Hematopoietic multipotent progenitor cell treated with erythropoietin and hydrocortisone succinate and interleukin-3 and kit ligand, for 4 days (in vitro differentiated cells): ENCODE measurements at places on chromosomes 7 and 10.

GRCh38 chr10:14491811-14492210 is 161.1 kb upstream of the FRMD4A start:
- no peak for DNase-seq

GRCh38 chr7:157870644-157871290 is 534.0 kb downstream of the DNAJB6 start:
- no peak for DNase-seq

- DNase-seq = no peak
These were observed 621.3 kb upstream of the DPP6 start for GRCh38 chr7:153430931-153431330.

DNA sequence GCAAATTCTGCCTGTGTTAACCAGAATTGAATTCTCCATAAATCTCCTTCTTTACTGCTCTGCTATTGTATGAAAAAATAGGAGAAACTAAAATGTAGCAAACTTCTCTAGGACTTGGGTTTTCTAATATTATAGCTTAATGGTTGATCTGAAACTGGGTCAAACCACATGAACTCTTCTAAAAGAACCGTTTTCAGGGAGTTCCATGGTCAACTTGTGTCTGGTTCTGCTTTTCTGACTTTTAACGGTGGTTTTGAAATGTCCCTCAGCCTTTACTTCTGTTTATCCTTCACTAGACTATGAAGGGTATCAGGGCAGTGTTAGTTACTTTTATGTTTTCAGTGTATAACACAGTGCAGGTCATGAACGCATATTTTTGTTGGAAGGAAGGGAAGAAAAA is 242.2 kb downstream of the TSPAN12 start:
- no peak for DNase-seq

GRCh38 chr10:119807960-119808697 is 64.5 kb downstream of the MCMBP start:
- DNase-seq = peak; percentile 74

DNA sequence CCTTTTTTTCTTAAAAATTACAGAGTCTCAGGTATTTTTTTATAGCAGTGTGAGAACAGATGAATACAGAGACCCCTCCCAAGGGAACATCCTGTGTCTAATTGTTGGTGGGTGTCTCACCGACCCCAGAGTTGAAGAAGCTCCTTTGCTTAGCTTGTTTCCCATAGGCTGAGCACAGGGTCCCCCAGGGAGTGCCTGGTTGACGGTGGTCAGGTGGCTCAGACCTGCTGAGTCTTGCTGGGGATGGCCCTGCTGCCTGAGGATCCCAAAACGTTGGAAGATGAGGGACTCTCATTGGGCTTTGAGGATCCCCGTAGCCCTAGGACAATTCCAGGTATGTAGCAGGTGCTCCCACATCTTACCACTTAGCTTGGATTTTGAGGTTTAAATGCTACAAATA is 19.5 kb downstream of the SCART1 start:
- DNase-seq = no peak

DNA sequence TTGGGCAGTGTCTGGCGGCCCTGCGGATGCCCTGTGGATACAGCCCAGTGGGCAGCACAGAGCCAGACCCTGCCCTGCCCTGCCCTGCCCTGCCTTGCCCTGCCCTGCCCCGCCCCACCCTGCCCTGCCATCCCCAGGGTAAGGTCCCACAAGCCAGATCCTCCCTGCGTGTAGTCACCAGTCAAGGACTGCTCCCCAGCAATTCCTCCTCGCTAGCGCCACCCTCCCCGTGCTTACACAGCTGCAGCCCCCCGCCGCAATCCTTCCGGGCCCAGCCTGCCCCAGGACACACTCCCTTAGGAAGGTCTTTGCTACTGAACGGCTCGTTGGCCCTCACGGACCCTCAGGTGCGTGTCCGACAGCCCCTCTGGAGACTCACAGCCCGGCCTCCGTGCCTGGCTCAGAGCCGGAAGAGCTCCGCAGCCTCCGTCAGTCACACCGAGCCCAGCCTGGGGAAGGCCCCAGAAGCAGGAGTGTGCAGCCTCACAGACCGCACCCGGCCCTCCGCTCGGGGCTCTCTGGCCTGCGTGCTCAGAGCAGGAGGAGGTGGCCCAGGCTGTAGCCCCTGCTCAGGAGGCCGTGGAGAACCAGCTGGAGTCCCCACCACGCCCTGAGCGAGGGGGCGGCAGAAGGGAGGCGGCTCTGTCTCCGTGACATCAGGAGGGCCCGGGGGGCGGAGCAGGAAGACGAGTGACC is 68.3 kb downstream of the PWWP2B start:
- DNase-seq = no peak

DNA sequence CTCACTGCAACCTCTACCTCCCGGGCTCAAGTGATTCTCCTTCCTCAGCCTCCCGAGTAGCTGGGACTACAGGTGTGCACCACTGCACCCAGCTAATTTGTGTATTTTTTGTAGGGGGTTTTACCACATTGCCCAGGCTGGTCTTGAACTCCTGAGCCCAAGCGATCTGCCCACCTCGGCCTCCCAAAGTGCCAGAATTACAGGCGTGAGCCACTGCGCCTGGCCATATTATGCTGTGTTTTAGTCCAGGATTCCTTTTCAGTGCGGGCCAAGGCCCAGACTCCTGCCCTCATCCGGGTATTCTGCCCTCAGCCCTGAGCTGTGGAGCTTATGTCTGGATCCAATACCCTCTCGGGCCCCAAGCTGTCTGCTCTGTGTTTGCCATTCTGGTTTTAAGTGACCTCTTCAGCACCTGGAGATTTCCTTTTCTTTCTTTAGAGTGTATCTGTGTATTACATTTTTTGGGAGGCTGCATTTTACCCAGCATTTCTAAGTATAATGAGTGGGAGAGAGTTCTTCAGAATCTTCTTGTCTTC is 114.9 kb downstream of the BUB3 start:
- no peak for DNase-seq

- DNase-seq = no peak
These were observed 16.8 kb downstream of the HK1 start for GRCh38 chr10:69295027-69295636.

GRCh38 chr7:28239823-28240204 is 59.2 kb upstream of the JAZF1 start:
- DNase-seq = peak; percentile 80
